ENCODE measurements at places on chromosomes 5 and 9.

GRCh38 chr9:4666042-4666699, at the start of gene SPATA6L:
Gene SPATA6L (minus strand): TSS chr9:4666480. CDS start chr9:4666250, 230 bp downstream.
- peak; percentile 17 for DNase-seq

DNA sequence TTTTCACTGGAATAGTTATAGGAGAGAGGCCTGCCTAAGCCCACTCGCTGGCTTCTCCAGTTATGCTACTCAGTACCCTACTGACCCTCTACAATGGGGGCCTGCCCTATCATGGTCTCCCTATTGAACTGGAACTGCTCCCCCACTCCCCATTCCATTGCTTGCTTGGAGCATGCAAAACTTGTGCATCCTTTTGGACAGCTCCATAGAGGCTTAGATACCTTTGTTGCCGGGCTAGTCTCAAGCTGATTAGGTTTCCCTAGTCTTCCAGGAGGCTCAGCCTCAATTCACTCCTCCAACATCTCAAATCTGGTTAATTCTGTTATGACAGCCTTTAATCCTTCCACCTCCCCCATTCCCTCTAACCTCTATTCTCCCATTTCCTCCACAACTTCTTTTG, 39.9 kb downstream of the KIF24 start:
- DNase-seq = no peak

- DNase-seq = no peak
These were observed 11.3 kb downstream of the PMPCA start for GRCh38 chr9:136421791-136422190.

DNA sequence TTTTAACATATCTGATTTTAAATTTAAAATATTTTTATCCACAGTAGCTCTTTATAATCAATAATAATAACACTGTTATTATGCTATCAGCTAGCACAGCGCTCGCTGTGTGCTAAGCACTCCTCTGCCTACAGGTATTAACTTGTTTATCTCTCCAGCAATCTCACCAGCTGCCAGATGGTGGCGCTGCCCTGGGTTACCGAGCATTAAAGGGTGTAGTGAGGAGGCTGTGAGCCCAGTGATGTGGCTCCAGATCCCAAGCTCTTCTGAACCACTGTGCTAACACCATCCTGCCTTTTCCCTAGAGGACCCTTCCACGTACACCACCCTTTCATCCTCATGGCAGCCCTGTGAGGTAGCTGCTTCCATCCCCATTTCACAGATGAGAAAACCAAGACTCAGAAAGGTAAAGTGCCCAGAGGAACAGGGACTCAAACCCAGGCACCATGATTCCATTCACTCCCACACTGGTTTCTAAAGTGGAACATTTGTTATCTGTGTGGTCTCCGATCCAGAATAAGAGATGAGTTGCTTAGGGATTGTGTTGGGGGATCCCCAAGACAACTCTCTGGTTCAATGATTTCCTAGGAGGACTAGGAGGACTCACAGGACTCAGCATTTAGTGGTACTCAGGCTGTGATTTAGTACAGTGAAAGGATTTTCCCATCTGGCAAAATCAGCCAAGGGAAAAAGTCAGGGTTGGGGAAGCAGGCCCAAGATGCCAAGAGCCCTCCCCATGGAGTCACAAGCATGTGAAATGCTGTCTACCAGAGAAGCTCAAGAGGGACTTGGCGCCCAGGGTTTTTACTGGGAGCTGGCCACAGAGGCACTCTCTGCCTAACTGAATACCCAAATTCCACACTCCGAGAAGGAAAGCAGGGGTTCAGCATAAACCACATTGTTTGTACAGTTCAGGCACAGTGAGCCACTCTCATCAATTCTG, 7.0 kb downstream of the IGFBPL1 start:
- peak; percentile 71 for DNase-seq

- DNase-seq = no peak
These were observed 95.8 kb downstream of the PIP5K1B start for GRCh38 chr9:68800836-68801235.

- no peak for DNase-seq
These were observed 35.1 kb downstream of the NNT start for GRCh38 chr5:43638107-43638506.

DNA sequence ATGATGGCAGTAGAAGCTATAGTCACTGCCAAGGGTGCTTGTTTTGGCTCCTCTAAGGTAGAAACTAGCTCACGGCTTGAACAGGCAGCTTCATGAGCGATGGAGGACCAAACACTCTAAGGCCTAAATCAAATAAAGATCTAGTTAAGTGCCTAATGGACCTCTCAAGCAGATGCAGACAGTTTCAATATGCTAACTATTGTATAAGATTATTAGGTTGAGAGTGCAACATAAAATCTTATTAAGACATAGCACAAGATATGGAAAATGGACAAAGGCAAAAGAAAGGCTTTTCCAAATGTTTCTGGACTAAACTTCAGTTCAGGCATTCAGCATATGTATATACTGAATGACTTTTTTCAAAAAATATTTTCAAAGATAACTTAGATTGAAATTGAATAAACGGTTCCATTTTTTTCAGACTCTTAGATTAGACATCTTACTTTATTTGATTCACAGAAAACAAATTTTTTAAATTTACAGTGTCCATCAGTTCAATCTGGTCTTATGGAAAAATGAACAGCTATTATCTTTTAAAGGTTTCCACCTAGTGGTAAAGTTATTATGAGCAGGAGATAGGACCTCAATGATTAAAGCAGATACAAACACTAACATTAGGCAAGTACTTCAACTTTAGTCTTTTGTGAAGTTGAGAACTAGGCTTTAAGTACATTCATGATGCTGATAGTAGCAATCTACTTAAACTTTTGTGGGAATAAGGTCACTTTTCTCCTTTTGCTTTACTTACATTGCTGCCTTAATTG, 1167.7 kb downstream of the MAT2B start:
- DNase-seq = no peak

DNA sequence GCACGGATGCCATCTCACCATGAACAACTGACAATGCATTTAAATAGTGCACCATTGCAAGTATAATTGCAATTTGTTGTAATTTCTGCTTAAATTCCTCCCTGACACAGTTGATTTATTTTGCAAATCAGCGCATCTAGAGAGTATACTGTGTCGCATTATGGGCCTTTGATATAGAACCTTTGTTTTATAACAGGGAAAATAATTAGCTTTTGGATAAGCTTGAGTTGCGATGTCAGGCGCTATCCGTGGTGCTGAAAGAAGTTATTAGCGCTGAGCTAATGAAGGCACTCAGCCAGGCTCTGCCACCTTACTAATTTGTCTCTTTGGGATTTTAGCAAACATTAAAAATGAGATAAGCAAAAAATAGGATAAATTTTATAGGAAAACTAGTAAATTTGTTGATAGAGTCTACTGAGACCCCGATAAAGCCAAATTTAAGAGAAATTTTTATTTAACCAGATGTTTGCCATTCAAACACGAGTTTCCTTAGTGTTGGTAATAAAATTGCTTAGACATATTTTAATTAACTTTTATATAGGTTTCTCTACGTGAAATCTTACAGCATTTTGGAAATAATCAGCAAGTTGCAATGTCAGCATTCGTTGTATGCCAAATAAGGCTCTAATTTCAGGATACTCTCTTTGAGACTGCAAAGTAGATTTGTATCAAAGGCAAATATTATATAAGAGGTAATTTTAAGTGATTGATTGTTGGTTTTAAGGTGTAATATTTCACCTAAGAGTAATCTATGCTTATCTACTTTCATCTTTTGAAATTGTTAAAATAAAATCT, 355.5 kb downstream of the TLR4 start:
- DNase-seq = no peak

GRCh38 chr9:76687861-76688391, 76.3 kb upstream of the PCA3 start:
- DNase-seq = peak; percentile 64

DNA sequence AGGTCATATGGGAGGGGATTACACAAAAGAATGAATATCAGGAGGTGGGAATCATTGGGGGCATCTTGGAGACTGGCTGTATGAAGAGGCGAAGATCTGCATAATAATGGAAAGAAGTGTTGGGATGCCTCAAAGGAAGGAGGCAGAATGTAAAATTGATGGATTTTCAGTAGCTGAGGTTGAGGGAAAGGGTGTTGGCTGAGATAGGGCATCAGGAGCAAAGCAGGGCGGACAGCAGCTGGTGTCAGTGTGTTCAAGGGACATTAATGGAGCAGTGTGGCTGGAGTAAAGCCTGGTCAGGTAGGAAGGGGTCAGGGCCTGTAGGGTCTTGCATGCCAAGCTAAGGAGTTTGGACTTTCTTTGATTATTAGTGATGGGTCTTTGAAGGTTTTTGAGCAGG, 65.2 kb upstream of the TNFAIP8 start:
- no peak for DNase-seq

DNA sequence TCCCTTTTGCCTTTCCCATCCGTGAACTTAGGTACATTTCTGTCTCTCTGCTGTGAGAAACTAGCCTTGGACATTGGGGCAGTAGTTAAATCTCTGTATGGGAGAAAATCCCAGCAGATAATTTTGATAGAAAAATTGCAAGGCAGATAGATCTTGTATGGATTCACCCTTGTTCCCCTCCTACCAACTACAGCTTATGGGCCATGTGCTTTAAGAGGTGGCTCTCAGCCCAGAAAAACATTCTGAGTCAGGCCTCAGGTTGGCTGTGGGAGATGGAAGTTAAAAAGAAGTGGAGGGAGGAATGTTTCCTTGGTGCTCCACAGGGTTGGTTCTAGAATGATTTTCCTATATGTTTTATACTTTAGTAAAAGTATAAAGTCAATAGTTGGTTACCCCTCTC, 1.4 kb upstream of the KDM3B start:
- DNase-seq = no peak

DNA sequence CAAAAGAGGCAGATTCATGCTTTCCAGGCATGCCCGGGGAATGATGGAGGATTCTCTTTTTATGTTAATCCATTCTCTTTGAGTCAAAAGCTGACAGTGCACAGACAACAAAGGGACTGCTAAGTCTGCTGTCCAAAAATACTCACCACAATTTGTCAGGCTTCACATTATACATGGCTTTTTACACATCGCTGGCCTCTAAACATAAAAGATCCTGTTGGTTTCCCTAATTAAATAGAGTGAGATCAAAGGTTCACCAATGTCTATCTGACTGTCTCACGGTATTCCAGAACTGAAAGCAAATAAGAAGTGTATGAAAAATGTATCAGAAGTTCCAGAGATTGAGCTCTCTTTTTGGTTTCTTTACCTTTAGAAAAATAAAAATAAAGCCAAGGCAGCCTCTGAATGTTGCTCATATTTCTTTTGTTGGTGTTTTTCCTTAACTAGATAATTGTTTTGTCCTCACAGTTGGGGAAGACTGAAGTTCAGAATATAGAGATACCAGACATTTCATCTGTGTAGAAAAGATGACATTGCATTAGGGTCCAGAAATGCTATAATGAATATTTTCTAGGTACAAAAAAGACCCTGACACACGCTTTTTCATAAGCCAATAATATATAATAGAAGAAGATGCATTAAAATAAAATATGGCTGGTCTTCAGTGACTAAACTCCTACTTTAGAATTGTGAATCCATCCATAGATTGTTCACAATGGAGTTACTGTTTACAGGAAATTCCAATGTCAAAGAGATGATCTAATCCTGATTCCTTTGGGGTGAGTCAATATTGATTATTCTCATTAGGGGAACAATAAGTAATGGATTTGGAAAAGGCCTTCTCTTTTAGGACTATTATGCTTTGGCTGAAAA, 688.2 kb upstream of the CDH6 start:
- DNase-seq = no peak

GRCh38 chr5:158695595-158696330, 404.0 kb downstream of the EBF1 start:
- peak; percentile 62 for DNase-seq

DNA sequence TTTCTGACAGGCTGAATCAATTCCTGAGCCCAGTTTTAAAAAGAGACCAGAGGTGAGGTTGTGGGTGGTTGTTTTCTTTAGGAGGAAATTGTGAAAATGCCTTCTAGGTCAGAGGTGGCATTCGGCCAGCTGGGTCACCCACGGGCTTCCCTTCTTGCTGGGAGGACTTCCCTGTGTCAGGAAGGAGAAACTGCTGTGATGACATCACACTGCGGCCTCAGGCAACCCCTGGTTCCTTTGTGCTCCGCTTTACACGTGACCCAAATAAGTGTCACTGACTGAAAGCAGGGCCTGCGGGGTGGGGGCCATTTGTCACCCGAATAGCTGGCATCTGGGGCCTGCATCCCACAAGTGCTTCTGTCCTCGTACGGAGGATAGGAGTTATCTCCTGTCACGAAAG, 39.7 kb downstream of the FABP6 start:
- DNase-seq = no peak

DNA sequence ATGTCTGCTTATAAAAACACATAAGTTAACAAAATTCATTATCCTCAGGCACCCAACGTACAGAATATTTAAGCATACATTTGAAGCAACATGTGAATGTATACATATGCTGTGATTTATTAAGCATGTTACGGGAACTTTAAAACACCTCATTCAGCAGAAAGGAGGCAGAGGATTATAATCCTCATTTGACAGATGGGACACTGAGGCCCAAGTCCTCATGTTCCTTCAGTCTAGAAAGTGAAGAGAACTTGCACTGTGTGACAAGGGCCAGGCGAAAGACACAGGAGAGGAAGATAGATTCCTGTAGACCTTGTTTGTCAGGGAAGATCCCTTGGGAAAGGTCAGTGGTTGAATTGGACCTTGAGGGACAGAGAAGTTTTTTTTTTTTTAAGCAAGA, 7.6 kb upstream of the PSMD5 start:
- DNase-seq = no peak

DNA sequence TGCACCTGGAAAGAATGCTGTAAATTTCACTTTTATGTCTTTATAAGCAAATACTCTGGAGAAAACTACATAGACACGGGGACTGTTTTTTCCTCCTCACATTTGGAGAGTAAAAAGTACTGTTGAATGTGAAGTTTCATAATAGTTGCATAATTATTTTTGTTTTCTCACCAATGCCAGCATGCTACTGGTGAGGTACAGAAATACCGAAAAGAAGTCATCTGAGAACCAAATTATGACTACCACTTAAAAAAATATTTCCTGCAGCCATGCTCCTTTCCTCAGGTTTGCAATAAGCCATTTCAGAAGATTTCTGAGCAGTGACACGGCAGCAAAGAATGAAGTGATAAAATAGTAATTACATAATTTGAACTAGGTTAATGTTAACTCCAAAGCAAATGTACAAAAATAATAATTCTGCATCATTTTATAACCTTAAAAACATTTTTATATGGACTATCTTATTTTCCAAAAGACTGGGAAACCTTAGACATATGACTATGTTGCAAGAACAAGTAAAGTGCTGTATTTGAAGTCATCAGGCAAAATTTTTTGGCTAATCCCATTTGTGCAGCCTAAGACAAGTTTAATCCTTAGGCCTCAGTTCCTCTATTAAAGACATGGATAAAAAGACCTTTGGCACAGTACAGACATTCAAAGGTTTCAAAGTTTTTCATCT, 144.7 kb downstream of the PCSK1 start:
- no peak for DNase-seq

DNA sequence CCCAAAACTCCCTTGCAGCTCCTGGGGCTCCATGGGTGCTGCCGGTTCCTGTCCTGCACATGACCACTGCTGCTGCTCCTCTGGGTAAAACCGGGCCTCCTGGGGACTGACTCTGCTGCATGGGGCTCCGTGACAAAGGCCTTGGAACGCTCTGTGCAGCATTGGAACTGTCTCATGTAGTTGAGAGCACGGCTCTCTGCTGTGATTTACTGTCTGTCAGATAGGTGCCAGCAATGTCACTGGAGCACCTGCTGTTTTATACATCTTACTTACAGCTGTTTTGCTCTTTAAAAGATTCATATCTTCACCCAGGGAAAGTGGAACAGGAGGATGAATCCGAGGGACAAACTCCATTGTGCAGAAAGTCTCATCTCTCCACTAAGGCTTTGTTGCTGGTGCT, 138.1 kb downstream of the YIPF5 start:
- DNase-seq = no peak

- DNase-seq = no peak
These were observed 12.0 kb upstream of the FAM81B start for GRCh38 chr5:95379133-95379532.

GRCh38 chr9:92188969-92189781, 74.0 kb upstream of the SPTLC1 start:
- no peak for DNase-seq

Measured in stimulated activated effector memory CD8-positive, alpha-beta T cell treated with anti-CD3 and anti-CD28 coated beads, Interleukin-12 subunit alpha, Interleukin-12 subunit beta, amount 100 ng/mL, for 72 hours (primary cell).